DMS53 (cell line): ENCODE measurements at places on chromosomes 12 and 14.
A peak's percentile ranks its signal among the peaks of the same experiment; 100 is the strongest.

DNA sequence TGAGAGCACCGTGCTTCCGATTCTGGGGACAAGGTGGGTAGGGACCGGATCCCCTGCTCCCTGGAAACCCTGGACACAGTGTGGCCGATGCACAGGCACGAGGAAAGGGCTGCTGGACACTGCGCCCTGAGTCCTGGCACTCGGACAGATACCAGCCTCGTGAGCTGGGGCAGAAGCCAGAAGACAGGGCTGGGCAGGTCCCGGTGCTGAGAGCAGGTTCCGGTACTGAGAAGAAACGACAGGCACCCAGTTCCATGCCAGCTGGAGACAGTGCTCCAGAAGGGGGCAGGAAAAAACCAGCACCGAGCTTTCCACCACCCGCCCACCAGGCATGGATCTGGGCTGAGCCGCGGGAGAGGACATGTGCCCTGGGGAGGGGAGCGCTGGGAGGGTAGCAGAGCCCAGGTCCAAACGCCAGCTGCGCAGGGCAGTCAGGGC, 6.5 kb downstream of the XRCC3 start:
- no peak for DNase-seq

DNA sequence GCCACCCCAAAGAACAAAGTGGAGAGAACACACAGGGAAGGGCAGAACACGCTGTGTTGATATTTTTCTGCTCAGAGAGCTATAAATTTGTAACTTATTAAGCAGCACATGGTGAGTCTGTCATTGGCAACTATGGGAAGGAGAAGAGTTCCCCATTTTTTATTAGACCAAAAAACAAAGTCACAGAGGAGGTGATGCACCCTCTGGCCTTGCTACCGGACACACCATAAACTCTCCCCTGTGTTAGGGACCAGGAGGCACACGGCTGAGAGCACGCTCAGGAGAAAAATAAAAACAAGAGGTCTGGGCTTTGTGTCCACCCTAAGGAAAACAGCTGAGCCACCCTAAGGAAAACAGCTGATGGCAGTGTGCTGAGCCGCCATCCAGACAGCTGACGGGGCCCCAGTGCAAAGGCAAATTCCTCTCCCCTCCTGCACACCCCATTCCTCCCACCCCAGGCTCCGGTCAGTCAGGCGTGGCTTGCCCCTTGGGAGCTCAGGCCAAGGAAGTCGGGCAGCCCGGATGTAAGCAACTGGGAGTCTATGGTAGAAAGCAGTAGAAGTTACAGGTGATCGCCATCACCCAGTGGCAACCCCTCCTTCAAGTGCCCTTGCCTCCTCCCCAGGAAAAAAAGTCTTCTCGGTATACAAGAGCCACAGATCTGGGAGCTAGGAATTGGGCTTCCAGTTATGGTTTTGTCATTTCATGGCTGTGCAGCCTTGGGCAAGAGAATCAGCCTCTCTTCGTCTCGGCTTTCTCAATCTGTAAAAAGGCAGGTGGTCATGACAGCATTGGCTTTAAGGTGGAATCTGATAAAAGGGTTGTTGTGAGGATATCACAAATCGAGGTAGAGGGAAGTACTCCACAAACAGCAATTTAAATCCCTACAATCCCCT, 2.4 kb downstream of the PXN start:
- DNase-seq, result no peak

DNA sequence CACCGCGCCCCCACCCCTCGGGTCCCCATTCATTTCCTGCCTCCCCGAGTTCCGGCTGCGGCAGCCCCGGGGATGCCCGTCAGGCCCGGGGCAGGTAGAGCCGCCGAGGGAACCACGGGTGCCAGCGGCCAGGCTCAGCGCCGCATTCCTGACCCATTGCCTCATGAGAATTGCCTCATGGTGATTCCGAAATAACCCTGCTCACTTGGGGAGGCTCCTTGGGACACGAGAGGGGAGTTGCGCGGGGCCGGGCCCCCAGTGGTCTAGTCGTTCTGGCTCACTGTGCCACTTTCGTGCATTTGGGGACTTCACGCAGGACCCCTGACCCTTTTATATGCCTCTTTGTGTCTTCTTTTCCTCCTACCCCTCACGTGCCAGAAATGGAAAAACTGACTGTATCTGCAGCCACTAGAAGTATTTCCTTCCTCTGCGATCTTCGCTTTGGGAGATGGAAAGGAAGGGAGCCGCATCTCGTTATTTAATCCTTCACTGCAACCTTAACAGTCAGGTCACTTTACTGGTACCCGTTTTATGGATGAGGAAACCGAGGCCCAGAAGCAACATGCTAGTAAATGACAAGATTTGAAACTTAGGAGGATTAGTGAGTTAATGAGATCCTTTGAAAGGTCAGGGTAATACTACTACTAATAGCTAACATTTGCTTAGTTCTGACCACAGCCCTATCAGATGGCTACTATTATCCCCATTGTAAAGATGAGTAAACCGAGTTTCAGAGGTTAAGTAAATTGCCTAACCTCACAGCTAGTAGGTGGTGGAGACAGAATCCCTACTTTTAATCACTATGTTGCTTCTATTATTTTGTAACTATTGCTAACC, 768 bp downstream of the PTPN11 start:
- peak; percentile 86 for DNase-seq

DNA sequence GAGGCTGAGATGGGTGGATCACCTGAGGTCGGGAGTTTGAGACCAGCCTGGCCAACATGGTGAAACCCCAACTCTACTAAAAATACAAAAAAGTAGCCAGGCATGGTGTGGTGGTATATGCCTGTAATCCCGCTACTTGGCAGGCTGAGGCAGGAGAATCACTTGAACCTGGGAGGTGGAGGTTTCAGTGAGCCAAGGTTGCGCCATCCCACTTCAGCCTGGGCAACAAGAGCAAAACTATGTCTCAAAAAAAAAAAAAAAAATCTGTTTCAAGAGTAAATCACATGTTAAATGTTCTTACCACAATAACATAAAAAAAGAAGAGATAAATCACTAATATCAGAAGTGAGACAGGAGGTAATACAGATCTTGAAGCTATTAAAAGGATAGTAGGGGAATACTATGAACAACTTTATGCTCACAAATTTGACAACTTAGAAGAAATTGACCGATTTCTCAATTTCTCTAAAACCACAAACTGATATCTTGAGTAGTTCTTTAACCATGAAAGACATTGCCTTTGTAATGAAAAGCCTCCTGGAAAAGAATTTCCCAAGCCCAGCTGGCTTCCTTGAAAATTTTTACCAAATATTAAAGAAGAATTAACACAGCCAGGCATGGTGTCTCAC, 37.7 kb downstream of the TAOK3 start:
- no peak for DNase-seq

- no peak for DNase-seq
Measured at GRCh38 chr12:114904254-114905003, 220.5 kb upstream of the TBX3 start.
